ELF-1 (cell line): ENCODE measurements at places on chromosomes 6 and 20.

DNA sequence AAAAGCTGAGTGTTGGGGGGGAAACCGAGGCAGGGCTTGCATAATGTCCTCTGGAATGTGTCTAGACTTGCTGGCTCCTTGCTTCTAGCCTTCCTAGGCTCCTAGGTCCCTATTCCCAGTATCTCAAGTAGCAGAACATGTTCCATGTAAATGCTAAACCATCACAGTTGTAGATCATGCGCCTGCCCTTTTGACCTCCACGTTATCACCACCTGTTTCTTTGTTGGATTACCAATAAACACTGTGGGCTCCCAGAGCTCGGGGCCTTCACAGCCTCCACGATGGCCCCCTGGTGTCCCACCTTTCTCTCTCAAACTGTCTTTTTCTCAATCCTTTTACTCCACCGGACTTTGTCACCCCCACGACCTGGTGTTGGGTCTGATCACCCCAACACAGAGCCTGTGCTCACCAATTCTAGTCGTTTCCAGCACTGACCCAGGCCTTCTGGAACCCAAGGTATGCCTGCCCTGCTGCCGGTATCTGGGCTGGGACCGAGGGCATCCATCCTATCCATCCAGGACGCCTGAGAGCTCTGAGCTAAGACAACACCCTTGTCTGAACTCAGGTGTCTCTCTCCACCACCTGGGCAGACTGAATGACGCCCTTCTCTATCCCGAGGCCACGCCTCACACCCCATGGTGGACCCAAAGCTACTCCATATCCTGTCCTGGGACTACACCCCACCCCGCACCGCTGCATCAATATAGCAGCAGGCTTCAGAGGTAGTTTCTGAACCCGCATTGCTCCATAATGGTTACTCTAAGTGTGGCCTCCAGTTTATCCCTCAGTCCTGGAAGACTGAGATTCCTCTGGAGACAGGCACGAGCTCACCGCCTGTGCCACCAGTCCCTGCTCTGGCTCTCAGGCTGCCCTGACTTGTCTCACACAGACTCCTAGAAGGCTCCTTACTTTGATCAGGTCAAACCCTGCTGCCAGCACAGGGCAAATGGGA lies 9.3 kb upstream of the PRR18 start:
- no peak for DNase-seq

DNA sequence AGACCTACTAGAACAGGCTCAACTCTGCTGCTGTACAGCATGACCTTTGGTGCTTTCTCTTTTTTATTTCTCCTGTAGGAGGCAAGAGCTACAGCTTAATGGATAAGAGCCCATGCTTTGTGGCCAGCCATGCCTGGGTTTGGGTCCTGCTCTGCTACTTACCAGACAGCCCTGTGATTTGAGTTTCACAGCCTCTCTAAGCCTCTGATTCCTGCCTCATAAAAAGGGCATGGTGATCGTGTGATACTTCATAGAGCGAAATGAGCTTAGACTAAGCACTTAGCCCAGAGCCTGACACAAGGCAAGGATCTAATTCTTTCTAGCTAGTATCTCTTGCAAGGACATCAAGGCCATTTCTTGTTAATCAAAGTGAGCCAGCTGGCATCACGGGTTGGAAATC lies 19.3 kb upstream of the PDE7B start:
- DNase-seq: no peak

- DNase-seq: no peak
Measured at GRCh38 chr6:24576447-24576846, 69.5 kb downstream of the KIAA0319 start.

- no peak for DNase-seq
Measured at GRCh38 chr6:143549949-143550268, 38.4 kb upstream of the FUCA2 start.

DNA sequence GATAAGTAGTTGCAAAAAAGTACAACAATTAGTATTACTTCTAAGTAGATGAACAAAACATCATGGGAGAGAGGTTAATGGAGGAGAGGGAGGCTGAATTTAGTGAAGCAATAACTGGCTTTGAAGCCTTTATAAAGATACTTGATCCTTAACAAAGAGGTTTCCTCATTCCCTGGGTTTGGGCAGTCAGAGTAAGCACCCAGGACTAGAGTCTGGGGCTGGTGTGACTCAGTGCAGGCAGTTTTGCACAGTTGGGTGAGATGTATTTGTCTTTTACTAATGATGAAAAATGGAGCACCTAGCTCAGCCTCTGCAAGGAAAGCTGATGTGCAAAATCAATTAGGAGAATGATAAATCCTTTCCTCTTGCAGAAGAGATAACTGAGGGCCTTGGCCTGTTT lies 11.8 kb upstream of the OPN5 start:
- DNase-seq: no peak

- no peak for DNase-seq
Measured at GRCh38 chr6:827431-827830, 134.5 kb upstream of the EXOC2 start.

DNA sequence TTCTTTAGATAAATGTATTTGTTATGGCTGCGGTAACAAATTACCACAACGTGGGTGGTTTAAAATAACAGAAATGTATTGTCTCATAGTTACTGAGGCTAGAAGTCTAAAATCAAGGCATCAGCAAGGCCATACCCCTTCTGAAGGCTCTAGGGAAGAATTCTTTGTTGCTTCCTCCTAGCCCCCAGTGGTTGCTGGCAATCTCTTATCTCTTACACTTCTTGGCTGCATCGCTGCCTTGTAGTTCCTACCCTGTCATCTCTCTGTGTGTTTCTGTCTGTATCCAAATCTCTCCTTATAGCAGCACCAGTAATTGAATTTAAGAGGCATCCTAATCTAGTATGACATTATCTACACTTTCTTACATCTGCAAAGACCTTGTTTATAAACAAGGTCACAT lies 534.7 kb downstream of the PHF3 start:
- no peak for DNase-seq

GRCh38 chr20:54177378-54177777 lies 3.6 kb upstream of the CYP24A1 start:
- DNase-seq: no peak

DNA sequence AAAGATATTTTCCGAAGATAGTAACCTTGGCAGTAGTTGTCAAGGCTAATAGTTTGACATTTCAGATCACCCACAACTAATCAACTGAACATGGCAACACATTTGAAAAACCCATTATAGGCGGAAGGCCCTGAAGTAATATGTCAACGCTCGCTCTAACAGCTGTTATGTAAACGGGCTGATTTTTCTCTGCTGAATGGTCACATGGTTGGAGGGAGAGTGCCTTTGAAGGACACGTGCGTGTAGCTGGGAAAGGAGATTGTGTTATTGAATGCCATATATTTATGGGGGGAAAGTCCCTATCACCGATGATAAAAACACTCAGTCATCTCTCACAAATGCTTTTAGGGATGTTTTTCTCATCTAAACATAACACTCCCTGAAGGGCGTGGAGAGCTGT lies 160.0 kb upstream of the RALGAPA2 start:
- DNase-seq: no peak

DNA sequence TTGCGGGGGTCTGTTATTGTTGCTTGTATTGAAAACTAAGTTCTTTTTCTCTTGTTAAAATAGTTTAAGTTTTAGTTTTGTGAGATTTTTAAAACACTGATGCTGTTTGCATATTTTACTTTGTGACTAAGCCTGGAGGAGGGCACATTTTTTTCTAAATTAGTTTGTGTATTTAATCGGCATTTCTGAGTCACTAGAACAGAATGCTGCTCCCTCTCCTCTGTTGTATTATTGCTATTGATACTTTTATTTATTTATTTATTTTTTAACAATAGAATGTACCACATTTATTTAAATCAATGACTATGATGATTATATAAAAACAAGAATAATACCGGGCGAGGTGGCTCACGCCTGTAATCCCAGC lies 5.1 kb upstream of the FAM50B start:
- no peak for DNase-seq

GRCh38 chr6:69868252-69868804 lies 2.0 kb downstream of the COL19A1 start:
- DNase-seq: no peak

DNA sequence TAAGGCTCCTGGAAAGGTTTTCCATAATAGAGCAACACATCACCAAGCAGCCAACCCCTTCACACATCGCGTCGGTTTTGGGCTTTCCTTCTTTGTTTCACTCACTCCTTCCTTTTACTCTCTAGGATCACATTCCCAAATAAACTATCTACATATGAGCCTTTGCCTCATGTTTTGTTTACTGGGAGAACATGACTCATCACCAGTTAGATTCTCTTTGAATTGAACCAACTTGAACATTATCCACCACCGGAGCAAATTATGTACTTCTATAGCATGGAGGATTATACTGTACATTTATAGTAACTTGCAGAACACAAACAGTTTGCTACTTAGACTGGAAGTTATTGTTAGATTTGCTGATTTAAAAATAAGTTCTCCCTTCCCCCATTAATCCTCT lies 41.0 kb downstream of the SAMD5 start:
- no peak for DNase-seq

DNA sequence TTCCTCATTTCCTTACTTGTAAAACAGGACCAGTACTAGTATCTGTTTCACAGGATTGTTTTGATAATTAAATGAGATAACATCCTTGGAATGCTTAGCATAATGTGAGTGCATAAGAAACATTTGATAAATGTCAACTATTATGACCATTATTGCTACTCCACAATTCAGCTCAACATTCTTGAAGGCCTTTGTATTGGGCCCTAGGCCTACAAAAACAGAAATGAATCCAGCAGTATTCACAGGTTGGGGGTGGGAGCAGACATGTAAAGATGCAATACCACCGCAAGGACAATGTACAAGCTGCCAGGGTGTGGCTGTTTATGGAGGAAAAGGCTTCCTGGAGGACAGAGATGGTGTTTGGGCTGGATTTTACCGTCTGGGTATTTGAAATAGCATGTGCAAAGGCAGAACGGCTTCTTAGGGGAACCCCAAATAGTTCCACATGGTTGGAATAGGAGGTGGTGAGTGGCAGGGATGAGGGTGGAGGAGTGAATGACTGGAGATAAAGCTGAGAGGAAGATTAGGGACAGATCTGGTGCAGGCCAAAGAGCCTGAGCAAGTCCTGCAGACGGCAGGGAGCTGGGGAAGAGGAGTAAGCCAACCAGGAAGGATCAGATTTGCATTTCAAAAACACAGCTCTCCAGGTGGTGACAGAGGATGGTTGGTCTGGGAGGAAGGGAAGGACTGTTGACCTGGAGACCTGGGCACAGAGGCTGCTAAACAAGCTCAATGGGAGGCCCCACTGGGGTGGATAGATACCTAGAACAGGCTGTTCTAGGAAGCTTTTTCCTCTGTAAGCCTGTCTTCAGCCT lies 57.0 kb upstream of the EPB41L1 start:
- peak; percentile 88 for DNase-seq

- DNase-seq: no peak
Measured at GRCh38 chr6:85404564-85405174, 45.2 kb upstream of the NT5E start.

DNA sequence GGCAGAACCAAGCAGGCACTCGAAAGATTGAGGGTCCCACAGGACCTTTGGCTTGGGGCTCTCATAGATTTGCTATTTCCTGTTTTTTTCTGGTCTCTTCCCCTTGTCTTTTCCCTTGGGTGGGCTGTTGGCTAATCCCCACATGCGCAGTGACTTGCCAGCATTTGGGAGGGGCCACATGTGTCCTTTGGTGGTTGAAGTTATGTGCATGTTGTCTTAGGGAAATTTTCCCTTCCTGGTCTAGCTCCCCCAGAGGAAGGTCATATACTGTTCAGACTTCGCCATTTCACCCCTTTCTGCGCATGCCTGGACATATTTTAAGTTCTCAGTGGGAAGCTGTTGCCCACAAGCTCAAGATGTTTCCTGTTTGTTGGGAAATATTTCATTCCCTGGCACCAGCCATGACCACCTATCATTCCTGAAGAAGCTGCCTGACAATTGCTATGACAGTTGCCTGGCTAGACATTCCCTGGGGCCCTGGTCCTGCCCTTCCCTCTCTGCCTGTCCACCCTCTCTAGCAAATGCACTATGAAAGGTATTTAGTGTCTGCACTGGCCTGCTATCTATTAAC lies 156.2 kb upstream of the THBS2 start:
- DNase-seq: no peak

DNA sequence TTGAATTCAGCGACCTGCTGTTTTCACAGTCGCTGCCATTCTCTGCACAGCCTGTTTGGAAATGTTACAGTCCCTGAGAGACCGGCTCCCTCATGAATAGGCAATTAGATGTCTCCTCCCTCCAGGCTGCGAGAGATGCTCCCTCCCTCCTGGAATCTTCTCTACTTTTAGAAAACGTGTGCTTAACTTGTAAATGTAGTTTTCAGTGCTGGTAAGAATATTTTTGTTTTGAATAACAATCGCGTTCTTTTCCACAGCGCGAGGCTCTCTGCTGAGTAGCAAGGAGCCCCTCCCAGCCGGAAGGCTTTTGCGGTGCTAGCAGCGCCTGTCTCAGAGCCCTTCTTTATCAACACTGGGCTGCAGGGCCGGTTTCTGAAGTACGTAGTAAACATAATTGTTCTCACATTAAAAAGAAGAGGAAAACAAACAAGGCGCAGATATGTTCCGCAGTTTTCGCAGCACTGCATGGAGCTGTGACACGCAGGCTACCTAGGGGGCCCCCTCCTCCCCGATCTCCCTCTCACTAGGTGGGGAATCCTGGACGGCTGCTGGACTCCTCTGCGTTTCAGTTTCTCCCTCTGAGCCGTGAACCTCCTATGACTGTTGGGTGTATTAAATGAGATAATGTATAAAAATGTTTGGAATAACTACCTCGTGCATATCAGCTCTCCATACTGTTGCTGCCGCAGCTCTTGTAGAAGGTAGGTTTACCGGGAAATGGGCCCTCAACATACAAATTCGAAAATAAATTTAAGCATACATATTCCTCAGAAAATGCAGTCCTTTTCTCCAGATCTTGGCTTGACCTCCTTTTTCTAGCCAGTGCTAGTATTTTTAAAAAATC lies 79.0 kb upstream of the SPACA1 start:
- DNase-seq: peak; percentile 51

- no peak for DNase-seq
Measured at GRCh38 chr6:48429021-48429420, 318.0 kb upstream of the PTCHD4 start.

- no peak for DNase-seq
Measured at GRCh38 chr20:25187635-25188034, 7.9 kb upstream of the ENTPD6 start.

DNA sequence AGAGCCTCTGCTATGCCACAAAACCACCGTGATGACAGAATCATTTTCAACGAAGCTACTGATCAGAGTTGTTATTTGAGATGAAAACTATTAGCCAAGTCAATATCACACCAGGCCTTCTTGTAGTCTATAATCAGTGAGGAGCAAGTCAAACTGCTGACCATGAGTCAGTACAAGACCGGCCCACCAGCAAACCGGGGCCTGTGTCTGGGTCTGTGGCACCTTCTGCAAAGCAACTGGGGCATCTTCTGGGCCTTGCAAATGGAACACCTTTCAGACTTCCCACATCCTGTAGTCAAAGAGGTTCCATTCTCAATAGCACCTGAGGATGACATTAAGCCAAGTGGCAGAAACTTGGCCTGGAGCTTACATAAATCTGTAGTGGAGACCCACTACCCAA lies 38.5 kb downstream of the CPXM1 start:
- DNase-seq: no peak

DNA sequence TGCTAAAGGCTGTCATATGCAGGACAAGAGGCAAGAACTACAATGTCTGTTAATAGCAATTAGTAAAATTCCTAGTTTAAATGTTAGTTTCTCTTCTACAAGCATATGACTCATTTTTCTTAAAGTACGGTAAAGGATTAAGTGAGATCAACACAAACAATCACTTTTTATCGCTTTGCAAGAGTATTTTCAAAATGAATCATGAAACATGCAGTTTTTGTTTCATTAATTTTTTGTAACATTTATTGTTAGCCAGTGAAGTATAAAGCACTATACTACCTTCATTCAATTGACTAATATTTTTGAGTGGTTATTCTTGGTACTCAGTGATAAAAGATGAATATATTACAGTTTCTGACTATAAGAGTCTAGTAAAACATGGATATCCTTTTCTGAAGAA lies 138.6 kb downstream of the AHI1 start:
- DNase-seq: no peak
